ENCODE measurements at places on chromosomes 5 and 9.

- H3K4me1 ChIP-seq, result peaks cover 17% of the 10 kb centered on the region
- DNase-seq, result no peak
- peak overlapping the region; percentile 45 for H3K4me3 ChIP-seq
- H3K27me3 ChIP-seq, result peaks cover 47% of the 10 kb centered on the region
These were observed 398 bp upstream of the BASP1 start for GRCh38 chr5:17216974-17217492.

DNA sequence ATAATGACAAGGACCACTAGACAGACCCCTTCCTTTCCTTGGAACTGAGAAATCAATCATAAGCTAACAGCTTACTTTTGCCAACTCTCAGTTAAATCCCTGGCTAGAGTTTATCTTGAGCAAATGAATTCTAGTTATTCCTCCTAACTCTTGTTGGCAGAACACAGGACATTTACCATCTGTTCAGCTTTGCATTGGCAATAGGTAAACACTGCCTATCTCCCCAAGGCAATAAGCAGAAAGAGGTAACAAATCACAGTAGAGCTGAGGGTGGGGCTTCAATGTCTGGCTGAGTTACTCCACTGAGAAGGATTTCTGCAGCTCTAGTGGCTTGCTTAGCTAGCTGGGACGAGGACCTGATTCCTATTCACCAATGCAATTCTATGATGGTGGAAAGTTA, 503.3 kb upstream of the GRIA1 start:
- DNase-seq, result no peak
- H3K4me3 ChIP-seq, result no peak overlapping the region
- H3K27ac ChIP-seq, result no peak overlapping the region
- H3K36me3 ChIP-seq, result no peaks in the 10 kb centered on the region

GRCh38 chr9:27784847-27785713, 211.8 kb upstream of the C9orf72 start:
- DNase-seq, result peak; percentile 30
- H3K4me3 ChIP-seq, result no peak overlapping the region
- peaks cover 10% of the 10 kb centered on the region for H3K4me1 ChIP-seq
- no peaks in the 10 kb centered on the region for H3K36me3 ChIP-seq

DNA sequence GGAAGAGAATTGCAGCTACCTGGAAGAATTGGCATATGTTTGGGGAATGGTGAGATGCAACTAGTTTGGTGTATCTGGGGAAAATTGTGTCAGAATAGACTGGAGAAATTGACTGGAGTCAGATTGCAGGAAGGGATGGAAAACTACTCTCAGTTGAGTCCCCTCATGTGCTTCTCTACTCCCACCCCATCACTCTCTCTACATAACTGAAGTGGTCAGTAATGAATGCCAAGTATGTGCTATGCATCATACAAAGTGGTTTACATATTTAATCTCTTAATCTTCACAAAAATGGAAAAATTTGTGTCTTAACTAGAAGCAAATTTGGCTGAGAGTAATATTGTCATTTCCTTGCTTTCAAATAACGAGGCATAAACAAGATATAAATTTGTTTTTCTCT, 146.4 kb upstream of the TNC start:
- H3K4me1 ChIP-seq, result no peaks in the 10 kb centered on the region
- peaks cover 4% of the 10 kb centered on the region for H3K27me3 ChIP-seq
- no peak overlapping the region for H3K4me3 ChIP-seq

DNA sequence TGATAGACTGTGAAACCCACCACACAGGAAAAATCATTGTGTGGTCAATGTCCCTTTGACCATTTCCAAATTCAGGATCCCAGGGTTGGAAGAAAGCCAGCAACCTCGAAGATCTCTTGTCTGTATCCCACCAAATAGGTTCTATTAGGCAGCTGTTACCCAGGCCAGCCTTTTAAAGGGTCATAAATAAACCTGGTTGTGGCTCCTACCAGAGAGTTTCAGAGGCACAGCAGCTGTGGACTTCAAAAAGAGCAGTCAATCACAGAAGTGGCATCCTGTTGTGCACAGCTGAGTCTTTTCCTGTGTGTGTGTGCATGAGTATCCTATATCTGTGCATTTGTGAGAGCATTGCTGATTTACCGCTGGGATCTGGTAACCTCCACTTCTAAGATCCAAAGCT, 23.7 kb upstream of the OR2S2 start:
- no peak for DNase-seq
- H3K4me1 ChIP-seq, result no peaks in the 10 kb centered on the region
- H3K27me3 ChIP-seq, result peaks cover 61% of the 10 kb centered on the region
- no peak overlapping the region for H3K4me3 ChIP-seq
- H3K36me3 ChIP-seq, result no peaks in the 10 kb centered on the region

- no peaks in the 10 kb centered on the region for H3K36me3 ChIP-seq
- no peak overlapping the region for H3K4me3 ChIP-seq
- no peaks in the 10 kb centered on the region for H3K4me1 ChIP-seq
- no peaks in the 10 kb centered on the region for H3K27me3 ChIP-seq
- DNase-seq, result no peak
- no peak overlapping the region for H3K27ac ChIP-seq
These were observed 12.3 kb downstream of the P4HA2 start for GRCh38 chr5:132215329-132215728.

DNA sequence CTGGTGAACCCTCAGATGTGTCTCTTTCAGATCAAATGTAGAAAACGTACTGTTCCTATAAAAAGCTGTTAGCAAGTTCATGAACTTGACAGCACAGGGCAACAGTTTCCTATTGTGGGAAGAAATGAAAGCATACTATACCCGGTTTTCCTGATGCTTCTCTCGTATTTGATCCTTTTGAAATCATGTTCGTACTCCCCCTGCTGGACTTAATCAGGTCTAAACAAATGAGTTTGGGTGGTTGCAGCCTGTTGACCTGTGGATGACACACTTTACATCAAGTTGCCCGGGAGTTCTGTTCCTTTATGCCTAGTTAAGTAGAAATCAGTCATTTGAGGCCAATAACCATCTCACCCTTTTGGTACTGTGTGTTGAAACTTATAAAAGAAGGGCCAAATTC, 1992.3 kb downstream of the MAT2B start:
- H3K27me3 ChIP-seq, result no peaks in the 10 kb centered on the region
- H3K27ac ChIP-seq, result no peak overlapping the region
- H3K4me3 ChIP-seq, result no peak overlapping the region

- peaks cover 27% of the 10 kb centered on the region for H3K36me3 ChIP-seq
- H3K27ac ChIP-seq, result no peak overlapping the region
- no peaks in the 10 kb centered on the region for H3K27me3 ChIP-seq
- no peak overlapping the region for H3K4me3 ChIP-seq
- no peak for DNase-seq
These were observed 60.8 kb downstream of the PFDN1 start for GRCh38 chr5:140242099-140242498.

- no peaks in the 10 kb centered on the region for H3K27me3 ChIP-seq
- H3K4me1 ChIP-seq, result peaks cover 91% of the 10 kb centered on the region
- peak overlapping the region; percentile 86 for H3K27ac ChIP-seq
- H3K36me3 ChIP-seq, result peaks cover 34% of the 10 kb centered on the region
- DNase-seq, result no peak
- no peak overlapping the region for H3K4me3 ChIP-seq
These were observed 47.5 kb downstream of the SERINC5 start for GRCh38 chr5:80208381-80208780.

All from activated T-cell treated with anti-CD3 and anti-CD28 coated beads, Interleukin-2, amount 50 U/mL, for 24 hours (primary cell).